ENCODE measurements at places on chromosomes 6 and 20.

GRCh38 chr20:18694071-18694470 lies 106.2 kb downstream of the DTD1 start:
- no peak for DNase-seq

DNA sequence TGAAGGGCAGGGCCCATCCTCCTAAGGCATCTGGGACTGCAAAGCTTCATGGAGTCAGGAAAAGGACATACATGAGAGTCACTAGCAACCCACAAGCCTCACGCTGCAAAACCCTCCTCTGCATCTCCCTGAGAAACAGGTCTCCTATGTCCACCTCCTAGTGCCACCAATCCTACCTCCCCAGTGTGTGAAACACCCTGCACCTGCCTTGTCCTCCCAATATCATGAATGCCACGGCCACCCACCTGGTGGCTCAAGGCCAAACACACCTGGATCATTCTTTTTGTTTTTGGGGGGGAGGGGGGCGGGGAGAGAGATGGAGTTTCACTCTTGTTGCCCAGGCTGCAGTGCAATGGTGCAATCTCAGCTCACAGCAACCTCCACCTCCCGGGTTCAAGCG lies 90.5 kb downstream of the ZMYND8 start:
- DNase-seq: no peak

- peak; percentile 60 for DNase-seq
These were observed 156.5 kb downstream of the SMOC2 start for GRCh38 chr6:168597471-168597875.

GRCh38 chr6:106185615-106186014 lies 99.5 kb downstream of the PRDM1 start:
- DNase-seq: no peak

DNA sequence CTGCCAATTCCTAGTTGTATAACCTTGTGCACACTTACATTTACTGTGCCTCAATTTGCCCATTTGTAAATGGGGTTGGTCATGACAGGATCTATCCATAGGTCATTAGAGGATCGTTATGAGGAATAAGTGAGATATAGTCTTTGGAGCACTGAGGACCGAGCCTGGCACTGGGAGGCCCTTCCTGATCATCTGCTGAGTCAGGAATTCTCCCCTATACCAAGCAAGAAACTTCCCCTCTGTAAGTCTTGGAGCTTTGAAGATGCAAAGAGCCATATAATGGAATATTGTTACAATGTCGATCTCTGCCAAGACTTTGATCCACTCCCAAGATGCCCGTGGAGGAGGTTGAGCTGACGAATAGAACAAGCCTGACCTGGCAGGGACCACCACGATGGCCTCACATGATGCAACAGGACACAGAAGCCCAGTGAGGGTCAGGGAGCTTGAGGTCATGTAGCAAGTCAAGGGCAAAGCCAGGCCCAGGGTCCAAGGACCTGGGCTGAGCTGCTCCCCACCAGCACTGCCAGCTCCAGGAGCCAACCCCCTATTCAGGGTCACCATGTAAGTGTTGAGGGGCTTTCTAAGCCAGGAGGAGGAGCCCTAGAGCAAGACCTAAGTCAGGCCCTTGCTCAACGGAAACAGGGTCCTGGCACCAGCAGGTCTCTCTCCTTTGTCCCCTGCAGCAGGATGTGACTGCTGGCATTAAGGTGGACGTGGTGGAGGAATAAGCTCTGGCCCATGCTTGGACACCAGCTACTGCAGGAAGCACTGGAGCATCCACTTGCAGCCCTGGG lies 16.7 kb downstream of the PDRG1 start:
- peak; percentile 22 for DNase-seq

DNA sequence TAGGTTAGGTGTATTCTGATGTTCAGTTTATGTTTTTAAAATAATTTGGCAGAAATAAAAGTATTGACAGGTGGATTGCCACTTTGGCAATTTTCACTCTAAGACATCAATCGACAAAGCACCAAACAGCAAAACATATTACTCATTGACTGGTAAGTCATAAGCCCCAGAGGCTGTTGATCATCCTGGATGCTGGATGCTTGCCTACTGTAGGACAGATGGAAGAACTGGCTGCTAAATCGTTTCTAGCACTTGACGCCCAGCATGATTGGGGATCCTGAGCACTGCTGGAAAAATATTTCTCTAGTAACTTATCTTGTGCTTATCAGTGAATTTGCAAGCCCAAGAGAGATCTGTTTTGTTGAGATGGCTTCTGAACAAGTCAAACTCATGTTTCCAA lies 1001.9 kb upstream of the FLRT3 start:
- DNase-seq: no peak
